ENCODE measurements at places on chromosomes 4 and X.

DNA sequence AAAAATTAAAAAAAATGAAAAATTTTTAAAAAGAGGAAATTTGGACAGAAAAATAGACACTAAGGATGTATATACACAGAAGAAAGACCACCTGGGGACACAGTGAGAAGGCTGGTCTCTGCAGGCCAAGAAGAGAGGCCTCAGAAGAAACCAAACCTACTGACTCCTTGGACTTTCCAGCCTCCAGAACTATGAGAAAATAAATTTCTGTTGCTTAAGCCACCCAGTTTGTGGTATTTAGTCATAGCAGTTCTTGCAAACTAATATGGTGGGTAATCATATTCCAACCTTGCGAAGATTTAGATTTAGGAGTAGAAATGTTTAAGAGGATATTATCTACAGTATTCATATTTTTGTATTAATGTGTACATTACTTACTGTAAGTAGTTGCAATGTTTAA lies 56.4 kb downstream of the COQ2 start:
- DNase-seq: no peak

DNA sequence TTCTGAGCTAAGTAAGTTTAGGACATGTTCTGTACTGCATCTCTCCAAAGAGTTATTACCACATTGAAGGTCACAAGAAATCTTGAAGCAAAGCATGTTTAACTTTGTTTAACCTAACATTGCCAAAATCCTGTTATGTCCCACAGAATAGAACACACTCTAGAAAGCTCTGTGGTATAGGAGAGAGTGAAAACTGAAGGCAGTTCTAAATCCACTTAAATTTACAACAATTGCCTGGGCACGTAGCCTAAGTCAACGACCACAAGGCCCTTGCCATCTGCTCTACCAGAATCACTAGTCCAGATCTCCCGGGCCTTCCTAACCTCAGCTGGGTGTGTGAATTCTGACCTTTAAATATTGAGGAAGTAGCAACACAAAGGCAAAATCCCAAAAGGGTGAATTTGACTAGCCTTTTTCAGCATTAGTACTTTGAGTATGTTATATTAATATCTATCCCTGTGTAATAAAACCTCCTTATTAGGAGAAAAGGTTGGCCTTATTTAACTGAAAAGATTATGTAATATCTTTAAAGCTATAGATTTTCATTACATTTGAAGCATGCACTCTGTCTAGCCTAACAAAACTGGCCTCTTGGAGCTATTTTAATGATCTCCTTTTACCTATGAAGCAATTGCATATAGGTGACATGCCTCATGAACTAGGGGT lies 4.5 kb upstream of the MAML3 start:
- DNase-seq: no peak

GRCh38 chrX:11750694-11751093 lies 7.3 kb upstream of the MSL3 start:
- DNase-seq: no peak

- DNase-seq: no peak
These were observed 39.8 kb upstream of the TMEM131L start for GRCh38 chr4:153426207-153426885.

DNA sequence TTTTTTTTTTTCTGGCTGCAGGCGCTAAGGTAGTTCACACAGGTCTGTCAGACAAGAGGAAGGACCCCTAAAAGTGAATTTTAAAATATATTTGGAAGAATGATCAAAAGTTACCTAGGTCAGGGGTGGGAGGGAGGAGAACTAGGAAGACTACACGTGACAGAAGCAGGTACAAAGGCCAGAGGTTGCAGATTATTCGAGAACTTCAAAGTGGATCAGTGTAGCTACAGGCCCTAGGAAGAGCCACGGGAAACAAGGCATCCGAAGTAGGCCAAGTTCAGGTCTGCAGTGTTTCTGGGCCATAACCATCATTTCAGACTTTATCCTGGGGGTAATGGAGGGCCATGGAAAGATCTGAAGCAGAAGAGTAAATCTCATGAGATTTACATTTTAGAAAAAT lies 16.5 kb downstream of the MAOB start:
- DNase-seq: no peak

GRCh38 chr4:150264595-150265161 lies 186.4 kb downstream of the DCLK2 start:
- no peak for DNase-seq

GRCh38 chr4:133968174-133968573 lies 233.4 kb downstream of the PABPC4L start:
- DNase-seq: no peak

- DNase-seq: no peak
These were observed 203.4 kb downstream of the CHIC1 start for GRCh38 chrX:73766431-73766795.

DNA sequence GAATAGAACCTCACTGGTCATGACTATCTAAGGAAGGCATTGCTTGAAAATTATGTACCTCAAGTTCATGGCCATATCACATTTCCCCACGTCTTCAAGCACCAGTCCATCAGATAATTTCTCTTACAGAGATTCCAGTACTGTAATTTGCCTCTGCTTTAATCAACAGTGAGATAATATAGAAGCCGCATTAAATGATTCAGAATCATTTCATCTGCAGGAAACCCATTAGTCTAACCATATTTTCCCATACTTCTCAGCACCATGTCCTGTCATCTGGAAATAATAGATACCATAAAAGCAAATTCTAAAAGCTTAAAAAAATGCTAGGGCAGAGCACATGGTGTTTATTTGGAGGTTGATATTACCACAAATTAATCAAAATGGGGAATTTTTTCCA lies 310.3 kb upstream of the SLIT2 start:
- DNase-seq: no peak

GRCh38 chr4:34644579-34645115 lies 1599.7 kb downstream of the ARAP2 start:
- DNase-seq: no peak

GRCh38 chr4:3074846-3075651 lies 568 bp downstream of the HTT start:
- peak; percentile 50 for DNase-seq

DNA sequence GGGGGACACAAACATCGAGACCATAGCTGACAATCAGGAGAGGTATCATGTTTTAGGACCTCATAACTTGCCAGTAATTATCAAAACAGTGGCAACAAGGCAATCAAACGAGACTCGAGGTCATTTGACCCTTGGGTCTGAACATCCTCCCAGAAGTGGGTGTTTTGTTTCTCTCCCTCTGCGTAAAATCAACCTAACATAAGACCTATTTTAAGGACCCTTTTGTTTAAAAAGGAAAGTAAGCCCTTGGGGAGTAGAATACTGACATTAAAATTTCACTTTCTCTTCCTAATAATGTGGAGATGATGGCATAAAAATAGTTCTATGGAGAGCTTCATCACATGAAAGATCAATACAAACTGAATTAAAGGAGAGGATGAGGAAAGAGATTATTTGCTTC lies 106.2 kb upstream of the PUDP start:
- no peak for DNase-seq

DNA sequence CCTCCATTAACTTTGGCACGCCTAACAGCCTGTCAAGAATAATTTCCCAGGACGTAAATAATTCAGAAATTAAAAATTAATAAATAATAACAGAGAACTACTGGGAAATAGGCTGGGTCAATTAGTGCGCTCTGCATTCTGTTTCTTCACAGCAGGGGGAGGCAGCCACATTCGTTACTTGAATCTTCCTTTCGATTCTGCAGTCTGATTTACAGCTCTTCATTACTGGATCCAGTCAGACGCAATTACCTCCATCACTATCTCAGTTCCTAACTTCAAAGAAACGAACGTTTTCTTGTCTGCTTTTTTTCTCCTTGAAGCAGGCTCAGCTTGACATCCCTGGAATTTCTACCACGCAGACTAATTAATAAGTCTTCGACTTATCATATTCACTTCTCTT lies 9.0 kb upstream of the RPL34 start:
- no peak for DNase-seq

GRCh38 chrX:40543661-40544328 lies 37.0 kb upstream of the ATP6AP2 start:
- no peak for DNase-seq

- DNase-seq: no peak
These were observed 1125.8 kb downstream of the STIM2 start for GRCh38 chr4:27986476-27986875.

GRCh38 chr4:134470544-134470943 lies 269.0 kb upstream of the PABPC4L start:
- no peak for DNase-seq

GRCh38 chr4:168868044-168868781 lies 141.8 kb downstream of the CBR4 start:
- no peak for DNase-seq

- no peak for DNase-seq
These were observed 78.9 kb downstream of the IRF2 start for GRCh38 chr4:184395451-184395917.

GRCh38 chr4:69214716-69215115 lies at the start of gene UGT2B11:
TSS of gene UGT2B11 (minus strand) at chr4:69214748. CDS start at chr4:69214722, 26 bp downstream.
- DNase-seq: no peak

- DNase-seq: no peak
These were observed 1.1 kb downstream of the NKX3-2 start for GRCh38 chr4:13543032-13543838.

GRCh38 chr4:15982842-15983524 lies 20.0 kb upstream of the FGFBP2 start:
- no peak for DNase-seq

DNA sequence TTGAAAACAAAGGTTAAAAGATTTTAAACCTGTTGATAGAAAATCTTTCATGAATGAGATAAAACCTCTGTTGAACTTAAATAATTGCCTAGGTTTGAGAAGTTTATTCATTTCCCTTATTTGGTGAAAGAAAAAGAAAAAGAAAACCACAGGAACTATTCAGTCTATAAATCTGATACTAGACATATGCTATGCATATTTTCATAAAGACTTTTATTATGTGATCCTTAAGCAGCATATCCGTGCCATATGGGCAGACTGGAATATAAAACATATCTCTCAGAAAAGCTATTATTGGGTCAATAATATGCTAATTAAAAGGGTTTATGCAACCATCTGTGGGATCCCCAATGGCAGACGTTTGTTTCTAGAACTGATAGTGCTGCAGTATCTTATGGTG lies 178.7 kb downstream of the RASL11B start:
- no peak for DNase-seq

DNA sequence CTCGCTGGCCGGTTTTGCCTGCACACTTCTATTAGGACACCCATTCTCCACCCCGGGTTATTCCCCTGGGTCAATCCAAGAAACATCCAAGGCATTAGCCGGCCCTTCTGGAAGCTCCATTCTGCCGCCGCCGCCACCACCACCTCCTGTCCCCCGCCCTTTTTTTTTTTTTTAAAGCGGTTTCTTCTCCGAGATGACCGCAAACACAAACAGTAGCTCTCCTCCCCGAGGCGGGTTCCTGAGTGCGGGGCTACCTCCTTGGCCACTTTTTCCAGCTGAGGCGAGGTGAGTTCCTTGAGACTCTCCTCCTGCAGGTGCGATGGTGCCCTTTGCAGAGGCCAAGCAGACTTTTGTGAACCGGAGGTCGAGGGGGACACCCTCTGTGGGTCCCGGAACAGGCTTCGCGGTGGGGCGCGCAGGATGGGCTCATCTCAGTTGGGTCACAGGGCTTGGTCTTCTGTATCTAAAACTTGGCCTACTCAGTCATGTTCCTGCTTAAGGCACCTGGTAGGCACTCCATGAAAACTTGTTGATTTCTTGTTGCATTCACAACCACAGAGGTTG lies 930 bp downstream of the NWD2 start:
- no peak for DNase-seq

DNA sequence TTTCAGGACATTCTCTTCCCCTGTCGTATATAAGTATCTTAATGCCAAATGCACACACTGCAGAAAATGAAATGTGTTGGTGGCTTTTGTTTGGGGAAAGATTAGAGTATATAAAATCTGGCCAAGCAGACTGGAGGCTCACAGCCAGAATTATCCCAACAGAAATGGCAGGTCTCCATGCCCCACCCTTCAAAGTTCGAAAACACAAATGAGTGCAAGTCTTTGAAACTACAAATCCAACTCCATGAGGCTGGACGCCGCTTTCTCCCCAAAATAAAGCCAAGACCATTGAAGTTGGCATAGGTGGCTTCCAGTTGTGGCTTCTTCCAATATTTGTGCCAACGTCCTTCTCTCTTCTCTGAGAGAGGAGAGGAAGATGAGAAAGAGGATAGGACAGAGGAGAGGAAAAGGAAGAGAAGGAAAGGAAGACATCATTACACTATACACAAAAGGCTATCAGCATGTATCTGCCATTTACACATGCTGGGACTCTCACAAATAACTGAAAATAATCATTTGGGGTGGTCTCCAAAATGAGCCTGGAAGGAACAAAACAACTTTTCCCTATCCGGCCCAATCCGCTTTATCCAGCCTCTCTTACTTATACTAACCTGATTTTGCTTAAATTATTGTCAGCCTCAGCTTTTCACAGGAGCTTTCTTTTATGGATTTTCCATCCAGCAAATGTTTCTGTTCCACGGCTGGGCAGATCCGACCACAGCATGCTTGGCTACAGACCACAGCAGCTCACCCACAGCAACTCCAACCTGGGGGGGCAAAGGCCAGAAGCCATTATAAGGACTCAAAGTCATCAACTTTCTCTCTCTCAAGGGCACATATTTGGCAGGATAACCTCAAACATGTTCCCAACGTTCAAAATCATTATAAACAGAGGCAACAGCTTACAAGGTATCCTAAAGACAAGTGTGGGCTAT lies 71.7 kb downstream of the APBB2 start:
- no peak for DNase-seq

- no peak for DNase-seq
These were observed 176.6 kb downstream of the NR3C2 start for GRCh38 chr4:148265627-148266026.

GRCh38 chrX:69031971-69032391 lies 133.3 kb downstream of the PJA1 start:
- no peak for DNase-seq
